ENCODE measurements at places on chromosomes 5 and 9.

DNA sequence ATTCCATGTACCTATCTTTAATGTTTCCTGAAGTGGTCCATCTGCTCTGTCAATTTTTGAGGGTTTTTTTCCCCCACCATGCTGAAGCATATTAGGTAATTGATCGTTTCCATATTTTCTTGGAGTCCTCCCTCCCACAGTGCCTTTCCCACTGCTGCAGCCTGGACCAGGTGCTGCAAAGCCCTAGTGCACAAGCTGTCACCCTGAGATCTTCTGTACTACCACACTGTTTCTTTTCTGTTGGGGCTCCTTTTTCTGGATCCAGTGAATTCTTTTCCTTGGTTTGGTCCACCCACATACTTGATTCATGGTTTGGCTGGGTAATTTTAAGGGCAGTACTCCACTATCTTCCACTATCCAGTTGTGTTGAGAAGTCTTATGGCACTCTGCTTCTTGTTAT, 30.9 kb upstream of the FAM169A start:
- no peak for DNase-seq

- DNase-seq: no peak
These were observed 49.6 kb upstream of the CPLX2 start for GRCh38 chr5:175821790-175822211.

DNA sequence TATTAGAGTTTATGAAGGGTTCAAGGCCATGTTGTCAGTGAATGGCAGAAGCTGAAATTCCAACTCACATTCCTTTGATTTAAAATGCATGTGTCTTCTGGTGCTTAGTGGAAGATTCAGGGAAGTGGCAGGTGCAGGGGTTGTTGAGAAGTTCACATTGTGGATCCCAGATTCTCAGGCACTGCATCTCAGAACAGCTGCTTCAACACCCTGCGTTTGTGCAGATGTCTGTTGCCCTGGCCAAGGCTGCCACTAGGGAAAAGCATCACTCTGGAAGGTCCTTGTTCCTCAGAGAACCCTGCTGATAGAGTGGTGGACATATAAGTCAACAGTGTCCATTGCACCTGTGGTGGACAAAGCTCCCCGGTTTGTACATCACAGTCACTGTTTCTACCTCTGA, 162.7 kb downstream of the PAPPA start:
- DNase-seq: no peak

GRCh38 chr5:150626853-150627276, 13.6 kb upstream of the SYNPO start:
- no peak for DNase-seq

DNA sequence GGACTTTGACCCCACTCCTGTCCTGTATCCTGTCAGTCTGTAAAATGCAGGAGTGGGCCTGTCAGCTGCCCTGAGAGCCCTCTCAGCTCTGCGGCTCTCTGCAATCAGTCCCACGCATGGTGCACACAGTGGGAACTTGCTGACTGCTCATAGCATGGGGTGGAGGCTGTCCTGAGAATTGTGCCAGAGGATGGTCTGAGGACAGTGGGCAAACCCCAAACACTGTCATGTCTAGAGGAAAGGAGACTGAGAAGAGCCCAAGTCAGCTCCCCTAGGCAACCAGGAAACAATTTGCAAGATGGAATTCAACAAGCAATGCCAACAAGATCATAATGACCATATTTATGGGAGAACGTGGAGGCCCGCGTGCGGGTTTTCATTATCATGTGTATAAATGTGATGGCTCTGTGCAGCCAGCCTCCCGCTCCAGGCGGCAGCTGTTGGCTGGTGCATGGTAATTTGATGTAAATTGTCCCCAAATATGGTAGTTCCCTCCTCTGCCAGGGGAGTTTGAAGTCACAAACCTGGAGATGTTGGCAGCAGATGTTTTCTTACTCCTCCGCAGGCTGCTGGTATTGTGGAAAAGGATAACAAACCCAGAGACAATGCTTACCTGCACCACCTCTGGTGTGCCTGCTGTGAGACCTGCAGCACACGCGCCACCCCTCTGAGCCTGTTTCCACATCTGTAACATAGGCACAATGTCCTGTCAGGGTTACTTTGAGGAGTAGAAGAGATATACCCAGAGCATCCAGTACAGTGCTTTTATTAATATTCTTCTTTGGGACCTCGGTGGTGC, 39.8 kb upstream of the ALDH1B1 start:
- no peak for DNase-seq

DNA sequence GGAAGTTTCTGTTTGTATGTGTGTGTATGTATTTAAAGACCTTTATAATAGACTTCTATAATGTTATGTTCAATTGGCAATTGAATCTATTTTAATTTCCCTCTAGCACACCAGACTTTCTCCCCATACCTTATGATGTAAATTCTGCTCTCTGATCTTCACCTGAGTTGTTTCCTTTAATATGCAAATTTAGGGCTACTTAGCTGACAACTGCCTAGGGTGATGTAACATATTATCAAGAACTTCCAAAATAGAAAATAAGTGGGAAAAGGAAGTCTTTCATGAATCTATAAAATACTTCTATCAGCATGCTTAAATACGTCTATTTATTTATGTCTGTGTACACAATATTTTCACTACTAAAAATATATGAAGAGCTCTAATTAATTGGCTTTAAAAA, 923.5 kb upstream of the CDH10 start:
- no peak for DNase-seq

- DNase-seq: no peak
These were observed 38.2 kb upstream of the TEX48 start for GRCh38 chr9:114720086-114720676.

DNA sequence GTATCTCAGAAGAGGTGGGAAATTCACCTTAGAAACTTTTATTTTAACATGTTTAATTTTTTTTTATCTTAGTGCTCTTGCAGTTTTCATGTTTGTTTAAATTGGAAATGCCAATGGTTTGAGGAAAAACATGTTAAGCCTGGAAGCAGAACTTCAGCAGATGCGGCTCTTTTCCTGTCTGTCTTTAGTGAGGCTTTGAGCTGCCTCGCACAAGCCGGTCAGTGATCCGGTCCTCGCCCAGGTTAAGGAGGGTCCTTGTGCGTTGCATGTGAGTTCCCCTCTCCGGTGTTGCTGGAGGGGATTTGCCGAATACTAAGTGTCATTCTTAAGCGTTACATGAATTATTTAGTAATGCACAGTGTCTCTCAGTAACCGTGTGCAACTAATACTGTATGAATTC, 9.4 kb upstream of the PLEKHG4B start:
- DNase-seq: no peak

DNA sequence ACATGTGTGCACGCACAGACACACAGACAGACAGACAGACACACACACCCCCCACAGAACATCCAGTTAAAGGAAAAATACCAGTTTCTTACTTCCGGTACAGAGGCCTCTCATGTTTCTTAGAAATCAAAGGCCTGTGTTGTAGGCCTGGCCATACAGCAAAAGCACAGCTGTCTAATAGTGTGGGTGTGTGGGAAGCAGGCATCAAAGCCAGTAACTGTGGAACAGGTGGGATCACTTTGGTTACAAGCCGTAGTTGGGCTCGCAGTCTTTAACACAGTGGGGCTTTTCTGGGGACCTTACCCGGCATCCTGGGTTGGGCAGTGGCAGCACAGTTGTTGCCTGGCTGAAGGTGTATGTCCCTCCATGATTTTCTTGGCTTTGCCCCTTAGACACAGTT, 55.2 kb downstream of the FBXL7 start:
- no peak for DNase-seq

- DNase-seq: no peak
These were observed 22.2 kb downstream of the RCL1 start for GRCh38 chr9:4814913-4815312.

DNA sequence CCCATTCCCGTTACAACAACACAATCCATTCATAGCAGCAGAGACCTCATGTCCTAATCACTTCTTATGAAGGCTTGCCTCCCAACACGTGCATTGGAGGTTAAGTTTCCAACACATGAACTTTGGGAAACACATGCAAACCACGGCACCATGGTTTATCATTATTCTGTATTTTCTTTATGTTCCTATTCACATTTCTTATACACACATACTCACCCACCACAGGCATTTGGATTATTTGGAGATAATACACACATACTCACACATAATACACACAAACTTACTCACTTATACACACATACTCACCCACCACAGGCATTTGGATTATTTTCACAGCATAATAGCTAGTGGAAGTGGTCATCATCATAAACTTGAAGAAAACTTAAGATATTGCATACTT, 75.6 kb downstream of the C7 start:
- no peak for DNase-seq

GRCh38 chr9:120403543-120403856, 176.5 kb downstream of the CDK5RAP2 start:
- DNase-seq: no peak

DNA sequence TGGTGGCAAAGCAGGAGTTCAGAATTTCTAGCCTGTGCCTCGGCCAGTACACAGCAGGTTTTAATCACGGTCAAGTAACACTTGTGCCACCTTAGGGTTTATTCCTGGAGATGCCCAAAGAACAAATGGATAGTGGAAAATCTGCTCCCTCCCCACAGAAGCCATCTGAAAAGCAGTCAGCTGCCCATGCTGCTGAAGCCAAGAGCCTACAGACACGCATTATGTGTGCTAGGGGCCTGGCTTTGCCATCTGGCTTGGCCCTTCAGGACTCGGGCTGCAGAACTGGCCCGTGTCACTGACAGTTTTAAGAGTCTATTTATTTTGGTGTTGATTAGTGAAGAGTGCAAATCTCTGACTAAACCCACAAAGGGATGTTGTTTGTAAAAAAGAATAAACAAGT, 11.1 kb downstream of the ARSB start:
- no peak for DNase-seq

- no peak for DNase-seq
These were observed 388.2 kb downstream of the PRR16 start for GRCh38 chr5:120852222-120852860.

- DNase-seq: no peak
These were observed 85.0 kb downstream of the CSNK1G3 start for GRCh38 chr5:123597018-123597417.

- no peak for DNase-seq
These were observed 29.2 kb downstream of the TNFSF8 start for GRCh38 chr9:114900942-114901802.

GRCh38 chr5:52560366-52560765, 227.3 kb upstream of the ITGA1 start:
- DNase-seq: no peak

GRCh38 chr5:41067714-41068568, 3.2 kb downstream of the MROH2B start:
- DNase-seq: no peak

DNA sequence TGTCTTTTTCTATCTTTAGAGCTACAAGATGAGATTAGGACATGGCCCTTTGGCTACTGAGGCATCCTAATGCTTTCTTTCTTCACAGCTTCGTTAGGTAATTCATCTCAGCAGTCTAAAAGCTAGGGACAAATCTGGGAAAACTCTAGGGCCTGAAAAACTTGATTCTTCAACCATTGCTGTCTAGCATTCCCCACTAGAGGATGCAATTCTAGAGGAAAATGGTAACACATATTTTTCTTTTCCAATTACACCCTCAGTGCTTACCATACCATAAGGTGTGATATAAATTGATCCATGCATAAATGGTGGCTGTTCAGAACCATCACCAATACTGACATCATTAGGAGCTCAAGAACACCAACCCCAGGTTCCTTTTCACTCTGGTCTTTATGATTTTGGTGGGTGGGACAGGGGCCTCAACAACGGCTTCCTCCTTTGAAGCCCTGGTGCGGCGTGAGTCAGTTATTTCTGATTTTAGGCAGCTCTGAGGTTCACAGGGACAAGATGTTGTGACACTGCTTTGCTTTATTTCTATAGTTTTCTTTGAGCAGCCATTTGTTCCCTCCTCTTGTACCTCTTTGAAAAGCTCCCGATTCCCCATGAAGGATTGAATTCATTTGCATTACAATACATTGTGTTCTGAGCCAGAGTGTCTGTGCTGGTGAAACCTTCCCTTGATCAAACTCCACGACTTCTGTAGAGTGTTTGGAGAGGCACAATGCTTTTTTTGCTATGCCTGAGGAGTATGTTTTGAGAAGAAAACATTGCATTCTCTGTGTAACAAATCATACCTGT, 526.0 kb upstream of the TRPC7 start:
- no peak for DNase-seq

GRCh38 chr5:133334796-133335639, 277.3 kb downstream of the FSTL4 start:
- no peak for DNase-seq

GRCh38 chr5:134240421-134240962, 14.6 kb upstream of the PPP2CA start:
- DNase-seq: no peak

- DNase-seq: no peak
These were observed 150.1 kb downstream of the SLC28A3 start for GRCh38 chr9:84190411-84190810.

DNA sequence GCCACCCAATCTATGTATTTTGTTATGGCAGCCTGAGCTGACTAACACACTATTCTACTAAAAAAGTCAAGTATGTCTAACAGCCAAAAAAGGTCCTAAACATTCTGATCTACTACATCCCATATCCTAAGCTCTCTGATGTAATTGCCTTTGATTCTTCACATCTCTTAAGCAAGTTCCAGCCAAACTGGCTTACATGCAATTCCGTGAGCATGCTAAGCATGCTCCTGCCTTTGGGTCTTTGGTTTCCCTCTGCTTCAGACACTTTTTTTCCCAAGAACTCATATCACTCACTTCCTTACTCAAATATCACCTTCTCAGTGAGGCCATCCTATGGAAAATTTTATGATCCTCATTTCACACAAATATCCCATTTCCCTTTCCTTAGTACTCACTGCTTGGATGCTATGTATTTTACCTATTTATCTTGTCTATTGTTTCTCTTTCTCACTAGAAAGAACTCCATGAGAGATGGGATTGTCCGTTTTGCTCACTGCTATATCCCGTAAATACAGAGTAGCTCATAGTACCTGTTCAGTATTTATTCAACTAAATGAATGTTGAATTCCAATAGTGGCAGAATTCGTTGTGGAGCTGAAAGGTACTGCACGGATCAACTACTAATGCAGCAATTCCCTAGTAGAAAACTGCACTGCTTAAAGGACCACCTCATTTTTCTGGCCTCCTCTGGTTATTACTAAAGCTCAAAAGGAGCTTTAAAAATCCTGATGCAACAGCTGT, 2.3 kb upstream of the SLC12A2 start:
- no peak for DNase-seq

DNA sequence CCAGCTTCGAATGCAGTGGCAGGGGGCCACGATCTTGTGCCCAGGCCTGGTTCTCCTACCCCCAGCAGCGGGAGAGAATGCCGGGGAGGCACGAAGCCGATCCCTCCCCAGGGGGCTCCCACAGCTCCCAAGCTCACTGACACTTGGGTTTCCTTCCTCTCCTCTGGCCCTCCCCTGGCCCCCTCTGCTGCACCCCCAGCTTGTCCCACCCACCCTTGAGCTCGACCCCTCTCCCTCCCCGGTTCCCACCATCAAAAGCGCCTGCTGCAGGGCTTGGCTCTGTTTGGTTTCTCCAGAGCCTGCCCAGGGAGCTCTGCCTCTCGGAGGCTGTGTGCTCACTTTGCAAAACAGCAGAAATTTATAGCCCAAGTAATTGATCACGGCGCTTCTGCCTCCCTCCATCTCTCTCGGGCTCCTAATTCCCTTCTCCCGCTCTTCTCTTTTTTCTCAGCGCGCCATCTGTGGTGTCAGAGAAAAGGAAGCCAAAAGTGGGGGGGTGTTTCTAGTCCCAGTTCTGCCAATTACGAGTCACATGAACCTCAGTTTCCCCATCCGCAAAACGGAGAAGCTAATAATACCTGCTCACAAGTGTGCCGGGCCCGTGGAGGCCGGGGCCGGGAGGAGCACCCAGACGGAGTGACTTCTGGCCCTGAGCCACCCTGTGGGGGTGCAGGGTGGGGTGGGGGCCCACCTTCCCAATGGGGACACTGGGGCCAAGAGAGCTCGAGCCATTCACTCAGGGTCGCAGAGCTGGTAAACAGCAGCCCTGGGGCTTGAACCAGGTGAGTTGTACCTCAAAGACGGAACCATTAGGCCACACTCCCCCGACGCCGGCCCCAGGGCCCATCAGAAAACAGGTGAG, 141.2 kb upstream of the IER5L start:
- DNase-seq: no peak
